ENCODE measurements at places on chromosomes 4 and X.

GRCh38 chr4:84401701-84402306, 97.3 kb downstream of the NKX6-1 start:
- DNase-seq, result no peak
- no peaks in the 10 kb centered on the region for H3K27me3 ChIP-seq
- no peak overlapping the region for H3K4me3 ChIP-seq
- H3K4me1 ChIP-seq, result no peaks in the 10 kb centered on the region

DNA sequence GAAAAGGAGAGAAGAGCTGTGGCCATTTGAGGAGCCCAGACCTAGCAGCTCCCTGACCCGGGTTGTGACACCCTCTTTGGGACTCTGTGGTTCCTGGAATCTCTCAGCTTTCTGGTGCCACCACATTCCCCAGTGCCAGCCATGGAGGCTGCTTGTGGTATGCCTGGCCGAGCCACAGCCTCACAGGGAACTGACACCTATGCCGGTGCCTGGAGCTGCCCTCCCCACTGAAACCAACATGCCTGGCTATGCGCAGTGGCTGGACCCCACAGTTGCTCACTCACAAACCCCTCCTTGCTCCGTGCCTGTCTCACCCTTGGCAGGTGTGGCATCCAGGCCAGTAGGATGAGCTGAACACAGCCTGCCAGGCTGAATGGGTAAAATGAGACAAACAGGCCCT, 749.4 kb downstream of the ARAP2 start:
- H3K36me3 ChIP-seq, result no peaks in the 10 kb centered on the region
- no peaks in the 10 kb centered on the region for H3K27me3 ChIP-seq
- no peak overlapping the region for H3K27ac ChIP-seq
- DNase-seq, result no peak

- H3K36me3 ChIP-seq, result no peaks in the 10 kb centered on the region
- no peak overlapping the region for H3K4me3 ChIP-seq
- no peak overlapping the region for H3K27ac ChIP-seq
- H3K27me3 ChIP-seq, result peaks cover 22% of the 10 kb centered on the region
- DNase-seq, result no peak
These were observed 71.0 kb downstream of the MGST2 start for GRCh38 chr4:139736661-139737060.

DNA sequence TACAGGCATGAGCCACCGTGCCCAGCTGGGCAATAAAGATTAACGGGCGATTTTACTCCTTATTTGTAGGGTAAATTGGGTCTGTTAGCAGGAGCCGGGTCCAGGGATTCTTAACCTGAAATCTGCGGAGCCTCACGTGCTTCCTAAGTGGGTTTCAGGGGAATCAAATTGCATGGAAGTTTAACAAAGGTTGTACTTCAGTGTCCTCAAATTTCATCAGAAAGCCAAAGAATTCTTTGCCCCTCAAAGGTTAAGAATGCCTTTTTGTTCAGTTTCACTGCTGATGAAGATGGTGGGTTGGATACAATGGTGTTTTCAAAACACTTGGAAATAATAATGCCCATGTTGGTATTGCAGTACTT, 67.9 kb downstream of the AFF1 start:
- peaks cover 12% of the 10 kb centered on the region for H3K4me1 ChIP-seq
- no peak overlapping the region for H3K27ac ChIP-seq
- DNase-seq, result no peak
- no peaks in the 10 kb centered on the region for H3K27me3 ChIP-seq

GRCh38 chr4:74331252-74331651, 23.0 kb downstream of the EPGN start:
- no peak overlapping the region for H3K27ac ChIP-seq
- H3K27me3 ChIP-seq, result no peaks in the 10 kb centered on the region
- H3K36me3 ChIP-seq, result no peaks in the 10 kb centered on the region
- no peak for DNase-seq
- no peaks in the 10 kb centered on the region for H3K4me1 ChIP-seq

- no peaks in the 10 kb centered on the region for H3K27me3 ChIP-seq
- no peak overlapping the region for H3K27ac ChIP-seq
- DNase-seq, result no peak
- no peaks in the 10 kb centered on the region for H3K4me1 ChIP-seq
These were observed 24.3 kb upstream of the PGM2 start for GRCh38 chr4:37802068-37802666.
